Suprapubic skin (tissue), 4 donors: ENCODE measurements at places on chromosomes 1 and 21.

DNA sequence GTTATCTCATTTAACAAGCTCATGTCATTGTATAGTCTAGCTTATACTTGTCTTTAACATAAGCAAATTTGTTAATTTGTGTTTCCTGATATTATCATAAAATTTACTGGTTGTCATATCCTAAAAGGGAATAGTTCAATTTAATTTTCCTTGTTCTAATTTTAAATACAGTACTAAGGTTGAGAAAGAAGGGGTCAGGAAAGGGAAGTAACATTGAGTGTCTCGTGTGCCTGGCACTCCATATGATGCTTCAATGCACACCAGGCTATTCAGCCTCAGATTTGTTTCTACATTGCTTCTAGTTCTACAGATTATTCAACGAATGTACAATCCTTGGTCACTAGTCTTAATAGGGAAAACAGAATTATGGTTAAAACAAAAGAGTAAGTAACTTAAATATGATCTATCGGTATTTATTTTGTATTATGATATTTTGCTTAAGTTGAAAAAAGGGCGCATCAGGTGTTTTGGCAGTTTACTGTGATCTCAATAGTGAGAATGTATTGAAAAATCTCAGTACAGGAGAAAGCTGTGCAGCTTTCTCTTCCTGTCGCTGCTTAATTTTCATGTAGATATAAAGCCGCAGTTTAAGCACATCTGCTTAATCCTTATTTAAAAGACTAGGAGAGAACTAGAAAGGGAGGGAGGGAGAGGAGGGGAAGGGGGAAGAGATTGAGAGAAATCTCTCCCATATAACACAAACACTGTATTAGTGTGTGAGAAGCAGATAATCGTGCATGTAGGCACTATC lies 13.0 kb downstream of the PTPRC start:
- no peak for DNase-seq

DNA sequence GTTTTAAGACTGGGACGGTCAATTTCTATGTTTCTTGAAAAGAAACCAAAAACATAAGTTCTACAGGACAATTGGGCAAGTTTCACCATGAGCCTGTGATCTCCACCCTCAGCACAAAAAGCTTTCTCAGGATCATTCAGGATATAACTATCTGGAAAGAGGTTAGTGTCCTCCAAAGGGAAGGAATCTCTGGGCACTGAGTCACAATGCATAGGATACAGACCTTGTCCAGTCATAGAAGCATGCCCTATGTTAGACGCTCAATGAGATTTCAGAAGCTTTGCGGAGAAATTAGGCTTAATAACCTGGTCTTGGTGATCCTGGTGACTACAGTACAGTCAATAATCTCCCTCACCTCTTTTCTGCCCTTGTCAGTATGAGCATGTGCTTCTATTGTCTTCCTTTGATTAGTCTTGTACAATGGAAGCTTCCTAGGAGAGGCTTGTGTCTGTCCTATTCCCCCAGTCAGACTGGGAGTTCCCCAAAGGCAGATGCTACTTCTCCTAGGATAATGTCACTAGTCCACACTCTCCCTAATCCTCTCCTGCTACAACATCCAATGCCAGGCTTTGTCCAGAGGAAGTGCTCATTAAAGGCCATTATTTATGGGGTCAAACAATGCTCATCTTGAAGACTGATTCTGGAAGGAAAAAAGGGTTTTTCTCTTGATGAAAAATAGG lies 97.4 kb downstream of the KCNH1 start:
- DNase-seq = no peak

GRCh38 chr21:37700641-37701202 lies 215.5 kb downstream of the KCNJ6 start:
- no peak for DNase-seq

DNA sequence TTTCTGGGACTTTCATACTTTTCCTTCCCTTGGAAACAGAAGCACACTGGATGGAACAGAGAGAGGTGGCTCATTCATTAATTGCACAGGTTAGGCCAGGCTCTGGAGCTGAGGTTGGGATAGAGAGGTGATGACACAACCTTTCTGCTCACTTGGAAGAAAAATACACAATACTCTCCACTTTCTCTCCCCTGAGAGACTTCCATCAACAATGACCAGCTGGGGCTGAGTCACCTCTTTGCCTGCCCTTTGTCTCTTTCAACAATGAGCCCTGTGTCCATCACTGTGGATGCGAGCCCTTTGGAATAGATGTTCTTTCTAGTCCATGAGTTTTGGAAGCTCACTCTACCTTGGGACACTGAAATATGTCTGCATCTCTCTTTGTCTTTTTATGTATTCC lies 43.1 kb downstream of the ATP2B4 start:
- no peak for DNase-seq

GRCh38 chr1:18705811-18706210 lies 75.2 kb downstream of the PAX7 start:
- DNase-seq = no peak

DNA sequence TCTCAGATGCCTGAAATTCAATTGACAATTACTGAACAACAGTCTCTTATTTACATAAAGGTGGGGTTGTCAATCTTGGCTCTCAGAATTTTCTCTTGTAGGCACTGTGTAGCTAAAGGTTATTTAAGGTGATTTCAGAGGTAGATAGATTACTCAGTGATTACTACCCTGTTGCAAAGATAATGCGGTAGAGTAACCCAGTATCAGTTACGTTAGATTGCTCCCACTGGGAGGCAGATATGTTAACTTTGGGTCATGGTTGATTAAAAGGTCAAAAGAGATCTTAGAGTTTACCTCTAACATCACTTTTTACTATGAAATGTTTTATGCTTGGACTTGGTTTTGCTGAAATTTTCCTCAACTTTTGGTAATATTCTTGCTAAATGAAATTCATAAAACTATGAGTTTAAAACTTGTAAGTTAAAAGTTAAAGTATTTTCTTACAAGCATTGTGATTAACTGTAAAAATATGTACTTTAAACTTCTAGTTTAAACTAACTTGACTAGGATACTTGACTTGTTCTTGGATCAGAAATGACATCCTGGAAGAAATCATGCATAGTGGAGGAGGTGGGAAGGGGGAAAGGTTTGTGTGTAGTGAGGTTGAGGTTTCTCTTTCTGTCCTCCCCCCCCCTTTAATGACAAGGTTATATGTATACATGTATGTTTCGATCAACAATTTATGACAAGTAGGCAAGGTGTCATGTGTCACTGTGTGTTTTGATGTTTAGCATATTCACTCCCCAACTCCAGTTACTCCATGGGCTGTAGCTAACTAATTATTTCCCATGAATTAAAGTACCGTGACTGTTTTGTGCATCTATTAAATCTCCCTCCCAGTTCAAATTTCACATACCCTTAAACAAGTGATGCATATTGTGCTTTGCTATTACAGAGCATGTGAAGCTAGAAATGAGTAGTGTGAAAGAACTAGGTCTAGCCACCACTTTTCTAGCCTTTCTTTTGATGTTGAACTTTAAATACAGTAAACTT lies 2.9 kb downstream of the LAMC1 start:
- no peak for DNase-seq

DNA sequence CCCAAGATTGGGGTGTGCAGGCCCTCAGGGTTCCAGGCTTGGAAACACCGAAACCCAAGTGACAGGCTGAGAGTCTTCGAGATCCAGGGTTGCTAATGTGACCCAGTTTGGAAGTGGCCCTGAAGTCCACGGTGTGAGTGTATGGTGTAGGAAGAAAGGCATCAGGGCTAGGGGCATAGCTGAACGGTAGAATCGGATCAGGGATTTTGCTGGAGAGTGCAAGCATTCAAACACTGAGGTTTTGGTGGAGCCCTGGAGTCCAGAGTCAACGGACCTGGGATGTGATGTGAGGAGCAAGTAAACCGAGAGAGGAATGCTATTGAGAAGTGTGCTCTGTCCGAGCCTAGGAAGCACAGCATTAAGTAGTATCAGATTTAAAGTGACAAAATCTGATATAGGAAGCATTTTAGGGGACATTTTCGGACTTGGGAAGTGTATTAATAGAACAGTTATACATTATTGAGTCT lies 958 bp downstream of the NFYC start:
- no peak for DNase-seq

DNA sequence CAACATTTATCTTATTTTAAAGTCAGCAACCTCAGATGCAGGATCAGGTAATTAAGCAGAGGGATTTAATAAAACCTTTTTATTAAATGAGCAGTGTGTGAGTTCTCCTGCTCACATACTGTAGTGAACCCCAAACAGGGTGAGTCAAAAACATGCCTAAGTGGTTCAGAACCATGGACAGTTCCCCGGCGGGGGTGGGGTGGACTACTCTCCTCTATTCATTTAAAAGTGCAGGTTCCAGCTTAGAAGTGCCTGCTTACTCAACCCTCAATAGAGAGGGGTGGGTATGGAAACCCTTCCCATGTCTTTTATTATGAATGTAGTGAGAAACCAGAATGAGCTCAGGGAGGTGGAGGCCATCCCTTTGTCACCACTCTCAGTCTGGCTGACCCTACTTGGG lies 397.9 kb downstream of the HHAT start:
- no peak for DNase-seq

GRCh38 chr21:31887391-31887841 lies 14.6 kb downstream of the HUNK start:
- DNase-seq = no peak

DNA sequence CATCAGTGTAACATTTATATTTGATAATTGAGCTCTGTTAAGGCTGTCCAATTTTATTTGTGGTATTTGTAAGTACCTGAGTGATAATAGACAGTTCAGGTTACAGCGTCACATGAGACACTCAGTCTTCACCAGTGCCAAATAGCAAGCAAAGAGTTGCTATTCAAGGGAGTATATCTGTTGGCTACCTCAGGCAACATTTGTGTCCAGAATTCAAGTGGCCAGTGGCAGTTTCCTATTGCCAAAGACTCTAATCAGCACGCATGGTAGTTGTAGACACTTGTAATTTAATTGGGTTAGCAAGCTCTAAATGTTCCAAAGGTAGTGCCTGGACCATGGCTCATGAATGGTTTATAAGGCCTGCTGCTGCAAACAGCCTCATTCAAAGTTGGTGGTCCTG lies 1524.3 kb upstream of the B3GALT2 start:
- no peak for DNase-seq

DNA sequence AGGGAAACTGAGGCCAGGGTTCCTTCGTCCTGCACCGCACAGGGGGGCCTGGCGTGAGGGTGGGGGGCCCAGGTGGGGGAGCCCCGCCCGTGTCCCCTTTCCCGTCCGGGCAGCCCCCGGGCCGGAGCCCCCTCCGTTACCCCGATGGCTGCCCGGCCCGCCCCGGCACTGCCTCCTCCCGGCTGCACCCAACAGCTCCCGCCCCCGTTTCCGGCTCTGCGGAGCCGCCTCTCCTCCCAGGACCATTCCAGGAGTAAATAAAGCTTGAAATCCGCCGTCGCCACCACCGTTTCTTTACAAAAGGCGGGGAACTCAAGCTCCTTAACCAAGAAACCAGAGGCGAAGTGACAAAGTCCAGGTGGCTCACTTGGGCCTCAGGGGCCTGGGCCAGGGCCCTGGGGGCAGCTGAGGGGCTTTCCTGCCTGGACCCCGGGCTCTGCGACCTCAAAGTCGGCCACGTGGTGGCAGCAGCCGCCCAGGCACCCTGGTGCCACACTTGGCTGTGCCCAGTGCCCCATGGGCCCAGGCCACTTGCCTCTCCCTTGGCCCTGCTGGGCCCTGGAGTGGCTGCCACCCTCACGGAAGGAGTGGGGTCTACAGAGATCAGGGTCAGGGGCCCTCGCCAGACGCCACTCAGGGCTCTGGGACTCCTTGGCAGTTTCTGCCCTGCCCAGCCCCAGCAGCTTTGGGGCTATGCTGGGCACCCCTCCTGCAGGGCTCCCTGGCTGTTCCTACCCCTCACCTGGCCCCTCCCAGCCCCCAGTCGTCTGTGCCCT lies 514 bp upstream of the FAAP20 start:
- DNase-seq = peak; percentile 95

DNA sequence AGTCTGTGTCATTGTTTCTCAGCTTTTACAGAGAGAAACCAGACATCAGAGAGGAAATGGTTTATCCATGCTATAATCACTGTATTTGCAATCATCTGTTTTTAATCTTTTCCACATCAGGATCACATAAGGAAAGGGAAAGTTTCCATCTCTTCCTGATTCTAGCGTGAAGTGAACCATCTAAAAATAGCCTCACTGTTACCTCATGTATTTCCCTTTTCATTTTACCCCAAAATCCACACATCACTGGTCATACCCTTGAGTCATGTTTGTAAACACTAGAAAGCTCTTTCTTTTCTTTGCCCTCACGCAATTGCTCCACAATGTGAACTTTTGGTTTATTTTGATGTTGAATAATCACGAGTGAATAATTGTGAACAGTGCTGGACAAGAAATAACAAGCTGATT lies 146.0 kb downstream of the PLA2G4A start:
- no peak for DNase-seq

- DNase-seq = no peak
Measured at GRCh38 chr1:209428241-209428921, 155.1 kb upstream of the CAMK1G start.

DNA sequence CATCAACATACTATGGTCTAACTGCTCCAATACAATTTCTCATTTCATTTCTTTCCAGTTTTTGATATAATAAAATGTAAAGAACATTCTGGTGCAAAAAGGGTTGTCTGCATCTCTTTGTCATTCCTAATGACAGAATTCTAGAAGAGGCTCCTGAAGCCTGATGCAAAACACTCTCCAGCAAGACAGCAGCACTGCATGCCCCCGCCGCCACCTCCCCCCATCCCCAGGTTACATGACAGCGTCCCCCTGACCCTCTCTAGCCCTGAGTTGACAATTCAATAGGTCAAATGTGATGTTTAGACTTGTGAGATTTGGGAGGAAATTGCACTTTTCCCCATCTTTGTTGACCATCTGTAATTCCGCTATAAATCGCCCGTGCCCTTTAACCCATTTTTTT lies 64.6 kb upstream of the C1orf21 start:
- no peak for DNase-seq

GRCh38 chr1:31399976-31400375 lies 13.0 kb upstream of the SERINC2 start:
- DNase-seq = no peak

DNA sequence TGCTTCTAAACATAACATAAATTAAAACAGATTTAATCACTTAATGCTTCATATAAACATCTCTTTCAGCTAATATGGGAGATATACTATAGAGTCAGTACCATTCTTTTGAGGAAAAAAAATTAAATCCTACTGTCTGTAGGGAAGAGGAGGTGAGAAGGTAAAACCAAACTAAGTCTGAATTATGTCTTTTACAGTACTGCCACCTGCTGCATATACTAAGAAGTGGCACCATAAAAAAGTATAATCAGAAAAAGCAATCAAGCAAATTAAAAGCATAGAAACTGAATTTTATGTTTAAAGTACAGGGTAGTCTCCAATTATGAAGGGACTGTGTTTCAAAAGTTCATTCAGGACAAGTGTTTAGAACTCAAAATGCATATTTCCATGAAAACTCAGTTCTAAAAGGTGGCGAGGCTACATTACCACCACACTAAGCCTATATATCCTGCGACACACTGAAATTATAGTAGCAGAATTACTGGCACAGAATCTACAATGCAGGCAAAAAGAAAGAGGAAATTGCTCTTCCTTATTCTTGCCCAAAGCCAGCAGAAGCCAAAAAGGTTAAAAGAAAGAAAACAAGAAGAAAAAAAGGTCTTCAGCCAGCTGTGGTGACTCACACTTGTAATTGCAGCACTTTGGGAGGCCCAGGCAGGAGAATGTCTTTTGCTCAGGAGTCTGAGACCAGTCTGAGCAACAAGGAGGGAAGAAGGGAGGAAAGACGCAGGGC lies 9.0 kb downstream of the NSL1 start:
- no peak for DNase-seq
